ENCODE measurements at places on chromosomes 5 and 9.

GRCh38 chr9:111632060-111632459 lies 926 bp downstream of the DNAJC25 start:
- no peak for DNase-seq

DNA sequence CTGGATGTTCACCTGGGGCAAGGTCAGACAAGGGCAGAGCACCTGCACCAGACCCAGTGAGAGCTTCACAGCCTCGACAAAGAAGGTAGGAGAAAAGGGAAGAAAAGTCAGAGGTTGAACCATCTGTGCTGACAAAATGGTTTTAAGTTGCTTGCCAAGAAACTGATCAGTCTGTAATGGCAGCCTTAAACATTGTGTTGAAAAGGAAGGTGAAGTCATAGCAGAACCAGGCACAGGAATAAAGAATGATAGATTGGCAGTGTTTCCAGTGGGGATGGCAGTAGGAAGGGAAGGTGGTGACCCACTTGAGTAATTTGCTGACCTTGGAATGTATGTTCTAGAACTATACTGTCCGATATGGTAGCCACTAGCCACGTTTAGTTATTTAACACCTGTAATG lies 34.2 kb downstream of the HTR4 start:
- DNase-seq, result no peak

GRCh38 chr9:99731950-99732349 lies 89.7 kb upstream of the NR4A3 start:
- DNase-seq, result no peak

- DNase-seq, result no peak
Measured at GRCh38 chr9:108257382-108257781, 598.4 kb downstream of the ACTL7B start.

- peak; percentile 59 for DNase-seq
Measured at GRCh38 chr9:137708590-137709284, 89.9 kb downstream of the EHMT1 start.

GRCh38 chr9:33129886-33130881 lies 37.0 kb downstream of the B4GALT1 start:
- DNase-seq, result no peak

DNA sequence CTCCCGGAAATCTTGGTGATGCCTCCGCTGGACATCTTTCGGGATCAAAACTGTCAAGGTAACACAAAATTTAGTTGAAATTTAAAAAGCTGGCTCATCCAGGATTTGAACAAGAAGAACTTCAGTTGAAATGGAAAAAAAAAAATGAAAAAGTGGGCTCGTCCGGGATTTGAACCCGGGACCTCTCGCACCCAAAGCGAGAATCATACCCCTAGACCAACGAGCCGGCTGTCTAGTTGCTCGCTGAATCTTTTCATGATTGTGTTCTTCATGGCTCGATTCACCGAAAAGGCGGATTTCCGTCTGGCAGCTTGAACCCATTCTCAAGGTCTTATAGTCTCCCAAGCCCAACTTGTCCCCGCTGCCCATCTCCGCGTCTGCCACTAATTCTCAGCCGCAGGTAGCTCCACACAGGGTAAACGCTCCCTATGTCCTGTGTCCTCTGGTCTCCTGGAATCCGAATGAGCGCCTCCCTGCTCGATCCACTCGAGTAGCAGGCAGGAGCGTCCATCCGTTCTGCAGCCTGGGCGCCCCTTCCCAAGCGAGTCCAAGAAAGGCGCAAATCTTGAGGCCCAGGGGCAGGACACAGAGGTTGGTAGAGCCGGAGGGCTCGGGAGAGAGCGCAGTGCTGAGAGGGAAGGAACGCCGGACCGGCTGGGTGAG lies 16.2 kb downstream of the TRIM7 start:
- peak; percentile 88 for DNase-seq

DNA sequence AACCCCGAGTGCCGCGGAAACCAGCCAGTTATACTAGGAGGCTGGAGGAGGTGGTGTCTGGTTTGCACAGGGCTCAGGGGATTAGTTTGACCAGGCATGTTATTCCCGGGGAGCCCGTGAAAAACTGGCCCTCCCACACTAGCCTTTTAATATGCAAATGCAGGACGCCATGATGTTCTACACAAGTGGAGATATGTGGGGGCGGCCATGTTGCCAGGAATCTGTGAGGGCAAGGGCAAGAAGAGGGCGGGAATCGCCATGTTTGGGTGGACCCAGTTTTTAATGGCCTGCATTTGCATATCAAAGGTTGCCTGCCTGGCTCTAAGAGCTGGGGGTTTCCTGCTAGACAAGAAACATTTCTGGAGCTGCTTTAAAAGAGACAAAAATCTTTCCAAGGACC lies 940.7 kb downstream of the CDH18 start:
- DNase-seq, result no peak

GRCh38 chr9:117718085-117718484 lies 13.9 kb downstream of the TLR4 start:
- no peak for DNase-seq

- DNase-seq, result no peak
Measured at GRCh38 chr5:66170195-66170919, 26.3 kb downstream of the SREK1 start.

DNA sequence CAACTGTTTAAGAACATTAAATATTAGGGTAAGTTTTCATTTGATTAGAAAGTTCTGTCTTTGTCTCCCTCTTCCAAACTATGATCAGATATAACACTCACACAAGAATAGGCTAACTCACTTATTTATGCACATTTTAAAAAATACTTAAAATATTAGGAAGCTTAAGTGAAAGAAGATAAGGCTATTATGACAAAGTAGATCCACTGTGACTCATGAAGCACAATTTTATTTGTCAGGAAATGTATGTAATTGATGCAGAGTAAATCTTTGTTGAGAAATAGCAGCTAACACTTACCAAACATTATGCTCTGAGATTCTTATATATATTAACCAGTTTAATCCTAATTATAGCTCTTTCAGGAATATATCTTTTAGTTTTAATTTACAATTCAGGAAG lies 560.6 kb downstream of the CSNK1G3 start:
- DNase-seq, result no peak
